Hematopoietic multipotent progenitor cell treated with erythropoietin and hydrocortisone succinate and interleukin-3 and kit ligand, for 17 days (in vitro differentiated cells): ENCODE measurements at places on chromosomes 3 and 15.

GRCh38 chr3:192831801-192832347 is 85.8 kb downstream of the MB21D2 start:
- DNase-seq: no peak

GRCh38 chr15:70164910-70165715 is 67.4 kb upstream of the TLE3 start:
- no peak for DNase-seq

GRCh38 chr3:184672977-184673870 is 38.6 kb downstream of the MAGEF1 start:
- no peak for DNase-seq

GRCh38 chr3:129034642-129035041 is 25.9 kb upstream of the GP9 start:
- no peak for DNase-seq

DNA sequence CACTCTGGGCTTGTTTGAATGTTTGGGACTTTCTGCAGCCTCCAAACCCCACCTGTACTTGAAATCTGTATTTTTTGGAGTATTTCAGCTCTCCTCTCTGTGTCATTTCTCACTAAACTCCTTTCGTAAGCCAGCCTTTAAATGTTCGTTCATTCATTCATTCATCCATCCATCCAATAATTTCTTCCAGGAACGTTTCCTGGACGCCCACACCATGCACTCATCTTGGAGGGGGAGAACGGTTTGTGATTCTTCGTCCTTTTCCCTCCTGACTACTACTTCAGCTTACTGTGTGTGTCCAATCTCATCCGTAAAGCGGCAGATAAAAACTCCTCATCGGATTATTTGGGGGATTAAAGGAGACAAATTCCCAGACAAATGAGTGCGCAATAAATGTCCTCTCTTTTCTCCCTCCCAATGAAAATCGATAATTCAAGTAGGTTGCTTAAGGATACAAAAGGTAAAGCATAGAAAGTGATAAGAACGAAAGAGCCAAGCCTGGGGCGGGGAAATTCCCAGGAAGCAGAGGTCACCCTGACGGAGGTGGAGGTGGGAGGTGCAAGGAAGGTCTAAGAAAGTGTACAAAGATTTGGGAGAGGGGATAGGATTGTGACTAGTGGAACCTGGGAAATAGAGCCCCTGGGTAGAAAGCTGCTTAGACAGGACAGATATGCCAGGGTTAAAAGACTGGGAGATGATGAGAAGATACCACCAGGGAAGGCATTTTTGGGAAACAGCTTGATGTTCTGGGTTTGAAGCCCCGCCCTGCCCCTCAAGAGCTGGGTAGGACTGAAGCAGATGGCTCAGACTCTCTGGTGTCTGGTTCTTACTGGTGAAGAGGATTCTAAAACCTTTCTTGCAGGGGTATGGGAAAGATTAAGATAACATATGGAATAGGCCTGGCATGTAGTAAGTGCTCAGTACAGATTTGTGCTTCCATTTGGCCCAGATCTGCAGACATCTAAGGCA is 896 bp upstream of the KLHL25 start:
- no peak for DNase-seq

- DNase-seq: no peak
These were observed 72.4 kb upstream of the GADL1 start for GRCh38 chr3:30966896-30967295.

DNA sequence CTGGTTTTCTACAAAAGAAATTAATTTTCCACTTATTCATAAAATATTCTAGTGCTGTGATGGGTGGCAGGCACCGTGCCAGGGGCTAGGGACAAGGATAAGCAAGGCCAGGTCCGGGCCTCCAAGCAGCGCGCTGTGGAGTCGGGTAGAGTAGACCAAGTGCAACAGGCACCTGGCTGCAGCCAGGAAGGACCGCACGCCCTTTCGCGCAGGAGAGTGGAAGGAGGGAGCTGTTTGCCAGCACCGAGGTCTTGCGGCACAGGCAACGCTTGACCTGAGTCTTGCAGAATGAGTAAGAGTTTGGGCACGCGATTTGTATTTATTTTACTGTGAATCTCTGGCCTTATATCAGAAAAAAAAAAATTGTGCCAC is at the start of gene CASR:
Gene CASR, plus strand, starts transcription at position 148 of the 372 bp plus-strand sequence. CDS start 70,522 bp downstream, outside the sequence.
- no peak for DNase-seq

GRCh38 chr3:149751551-149751950 is 738 bp downstream of the COMMD2 start:
- peak; percentile 8 for DNase-seq

GRCh38 chr3:10245081-10245712 is 3.1 kb upstream of the TATDN2 start:
- no peak for DNase-seq

DNA sequence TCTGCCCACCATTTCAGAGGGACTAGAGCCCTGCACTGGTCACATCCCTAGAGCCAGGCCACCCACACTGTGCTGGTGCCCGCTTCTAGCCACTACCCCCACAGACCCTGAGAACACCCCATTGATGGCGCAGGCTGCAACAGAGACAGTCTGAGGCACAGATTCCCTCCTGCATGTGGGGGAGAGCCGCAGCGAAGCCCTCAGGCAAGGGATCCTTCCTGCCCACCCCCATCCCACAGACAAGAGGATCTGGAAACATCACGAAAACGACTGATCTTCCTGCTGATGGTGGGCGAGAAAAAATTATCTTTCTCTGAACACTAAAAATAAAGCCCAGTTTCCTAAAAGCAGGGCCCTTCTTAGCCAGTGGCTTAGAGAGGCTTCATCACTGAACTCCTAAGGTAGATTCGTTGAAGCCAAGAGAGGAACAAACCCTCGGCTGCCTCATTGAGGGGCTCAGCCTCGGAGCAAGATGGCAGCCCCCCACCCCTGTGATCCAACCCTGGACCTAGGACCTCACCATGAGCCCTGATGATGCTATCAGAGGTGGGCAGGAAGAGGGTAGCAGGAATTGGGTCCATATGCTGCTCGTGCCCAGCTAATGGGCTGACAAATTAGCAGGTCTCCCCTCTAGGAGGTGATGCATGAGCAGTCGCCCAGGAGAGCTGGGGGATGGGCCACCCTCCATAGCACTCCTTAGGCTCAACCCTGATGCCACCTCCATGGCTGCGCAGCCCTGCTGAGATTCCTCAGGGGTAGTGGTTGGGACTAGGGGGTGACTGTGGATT is 54.5 kb downstream of the CACNA2D2 start:
- no peak for DNase-seq

DNA sequence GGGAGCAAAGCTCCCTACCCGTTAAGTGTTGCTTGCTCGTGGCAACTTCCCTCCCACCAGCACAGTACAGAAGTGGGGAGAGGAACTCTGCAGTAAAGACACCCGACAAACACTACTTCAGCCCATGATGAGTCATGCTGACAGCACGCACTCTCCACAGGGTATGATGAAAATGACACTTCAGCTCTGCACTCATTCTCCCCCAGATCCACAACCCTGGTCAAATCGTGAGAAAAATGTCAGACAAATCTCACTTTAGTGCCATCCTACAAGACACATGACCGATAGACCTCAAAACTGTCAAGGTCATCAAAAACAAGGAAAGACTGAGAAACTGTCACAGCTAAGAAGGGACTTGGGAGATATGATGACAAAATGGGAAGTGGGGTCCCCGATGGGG is 278.9 kb downstream of the OCA2 start:
- DNase-seq: no peak

DNA sequence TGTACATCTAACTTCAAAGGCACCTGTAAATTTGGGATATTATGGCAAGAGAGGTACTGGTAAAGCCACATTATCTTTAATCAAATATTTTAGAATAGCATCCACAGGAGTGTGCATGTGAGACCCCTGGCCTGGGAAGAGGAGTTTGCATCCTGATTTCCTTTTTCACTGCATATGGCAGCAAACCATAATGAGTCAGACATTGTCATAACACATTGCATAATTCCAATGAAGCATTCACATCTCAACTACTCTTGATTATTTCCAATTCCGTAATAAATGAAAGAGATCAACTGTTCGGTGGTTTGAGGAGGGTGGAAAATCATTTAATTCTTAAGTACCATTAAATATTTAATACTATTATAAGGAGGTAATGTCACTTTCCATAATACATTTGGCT is 215.0 kb downstream of the MECOM start:
- DNase-seq: no peak

DNA sequence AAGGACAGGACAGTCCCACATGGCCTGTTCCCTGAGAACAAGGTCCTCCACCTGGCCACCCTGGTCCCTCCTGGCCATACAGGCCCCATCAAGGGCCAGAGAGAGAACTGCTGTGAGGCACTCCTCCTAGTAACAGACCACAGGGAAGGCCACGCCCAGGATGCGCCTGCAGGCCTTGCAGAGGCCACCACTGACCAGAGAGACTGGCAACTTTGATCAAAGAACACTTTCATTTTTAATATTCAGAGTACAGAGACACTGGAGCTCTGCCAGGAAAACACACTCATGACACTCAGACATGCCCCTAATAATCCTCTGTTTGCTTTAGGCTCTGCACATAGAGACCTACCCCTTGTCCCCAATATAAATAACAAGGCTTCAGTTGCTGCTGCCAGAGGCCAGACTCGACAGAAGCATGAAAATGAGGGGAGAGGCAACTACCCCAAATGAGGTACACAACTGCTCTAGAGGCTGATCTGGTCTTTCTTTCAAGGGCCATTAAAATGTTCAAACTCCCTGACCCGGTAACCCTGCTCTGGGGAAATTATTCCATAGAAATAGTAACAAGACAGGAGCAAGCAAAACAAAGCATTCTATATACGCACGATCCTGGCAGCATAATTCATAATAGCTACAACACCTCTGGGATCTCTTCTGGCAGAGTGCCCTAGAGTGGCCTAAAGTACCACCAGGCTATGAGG is 44.8 kb downstream of the CCDC12 start:
- no peak for DNase-seq

DNA sequence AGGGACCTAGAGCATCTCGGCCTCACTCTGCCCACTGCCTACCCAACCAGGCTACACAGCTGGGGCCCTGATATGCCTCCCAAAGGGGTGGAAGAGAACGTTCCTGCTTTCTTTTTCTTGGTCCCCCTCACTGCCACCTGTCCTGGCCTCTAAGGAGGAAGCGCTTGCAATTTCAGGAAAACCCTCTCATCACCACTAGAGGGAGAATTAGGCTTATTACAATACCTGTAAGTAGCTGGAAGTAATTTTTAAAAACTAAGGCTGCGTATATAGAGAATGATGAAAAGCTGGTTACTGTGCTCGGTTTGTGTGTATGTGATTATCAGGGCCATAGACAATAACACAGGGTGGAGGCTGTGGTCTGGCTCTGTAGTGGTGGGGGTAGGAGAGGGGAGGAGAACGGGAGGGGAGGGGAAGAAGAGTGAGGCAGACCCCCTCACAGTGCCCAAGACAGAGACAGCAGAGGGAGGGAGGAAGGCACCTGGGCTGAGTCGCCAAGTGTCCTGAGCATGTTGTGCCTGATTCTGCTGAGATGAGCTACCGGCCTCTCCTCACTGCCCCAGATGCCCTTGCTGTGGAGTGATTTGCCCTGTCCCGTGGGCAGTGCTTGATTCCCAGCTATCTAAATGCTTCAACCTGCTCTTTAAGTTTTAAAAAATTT is 3.3 kb downstream of the GABRG3 start:
- DNase-seq: no peak

DNA sequence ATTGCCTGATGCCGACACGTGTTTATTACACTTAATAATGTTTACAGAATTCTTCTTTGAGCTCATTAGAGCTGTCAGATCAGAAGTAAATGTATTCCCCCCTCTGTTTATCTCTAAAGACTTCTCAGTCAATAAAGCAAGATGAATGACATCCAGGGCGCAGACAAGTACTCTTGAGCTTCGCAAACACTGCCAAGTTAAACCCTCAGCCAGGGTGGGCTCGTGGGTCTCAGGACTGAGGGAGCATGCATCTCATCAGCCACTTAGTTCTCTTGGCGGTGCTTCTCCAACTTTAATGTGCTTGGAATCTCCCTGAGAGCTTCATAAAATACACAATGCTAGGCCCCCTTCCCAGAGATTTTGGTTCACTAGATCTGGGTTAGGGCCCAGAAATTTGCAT is 333.9 kb upstream of the THRB start:
- DNase-seq: no peak

DNA sequence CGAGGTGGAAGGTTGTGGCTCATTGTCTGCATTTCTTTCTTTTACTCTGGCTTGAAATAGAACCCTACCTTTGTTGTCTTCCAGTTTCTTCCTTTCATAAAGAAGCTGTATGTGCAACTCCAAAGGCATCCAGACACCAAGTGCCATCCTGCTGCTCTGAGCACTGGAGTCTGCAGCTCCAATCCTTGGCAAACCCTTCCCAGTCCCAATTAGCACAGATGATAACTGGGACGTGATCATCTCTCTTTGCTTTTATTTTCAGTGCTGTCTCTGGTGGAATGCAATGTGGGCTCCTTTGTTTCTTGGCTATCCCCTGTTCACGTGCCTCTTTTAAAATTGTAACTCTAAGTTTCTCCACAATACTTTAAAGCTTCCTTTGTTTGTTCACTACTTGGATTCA is 140.9 kb downstream of the AQP9 start:
- DNase-seq: no peak

GRCh38 chr3:76198086-76198485 is 412.7 kb upstream of the ZNF717 start:
- DNase-seq: no peak

GRCh38 chr3:48238531-48239085 is 2.3 kb upstream of the ZNF589 start:
- DNase-seq: no peak

DNA sequence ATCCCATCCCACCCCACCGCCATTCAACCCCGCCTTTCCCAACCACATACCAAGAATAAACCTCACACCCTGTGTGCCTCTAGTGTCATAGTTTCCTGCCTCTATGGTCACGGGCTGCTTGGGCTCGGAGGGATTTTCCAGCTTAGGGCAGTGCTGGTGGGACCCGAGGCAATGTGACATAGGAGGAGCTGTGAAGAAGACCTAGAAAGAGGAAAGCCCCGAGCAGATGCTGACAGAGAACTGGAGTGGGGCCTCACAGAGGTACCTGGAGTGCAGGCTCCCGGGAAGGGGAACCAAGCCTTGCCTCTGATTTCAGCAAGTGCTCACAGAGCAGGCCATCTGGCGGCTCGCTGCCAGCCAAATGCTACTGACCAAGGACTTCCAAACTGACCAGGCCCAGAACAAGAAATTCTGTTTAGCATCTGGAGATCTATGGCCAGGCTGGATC is 27.5 kb downstream of the BHLHE40 start:
- DNase-seq: no peak
